NCI-H2081 treated with DMSO at 0.1 percent for 48 hours (cell line): ENCODE measurements at places on chromosomes 3 and 15.

DNA sequence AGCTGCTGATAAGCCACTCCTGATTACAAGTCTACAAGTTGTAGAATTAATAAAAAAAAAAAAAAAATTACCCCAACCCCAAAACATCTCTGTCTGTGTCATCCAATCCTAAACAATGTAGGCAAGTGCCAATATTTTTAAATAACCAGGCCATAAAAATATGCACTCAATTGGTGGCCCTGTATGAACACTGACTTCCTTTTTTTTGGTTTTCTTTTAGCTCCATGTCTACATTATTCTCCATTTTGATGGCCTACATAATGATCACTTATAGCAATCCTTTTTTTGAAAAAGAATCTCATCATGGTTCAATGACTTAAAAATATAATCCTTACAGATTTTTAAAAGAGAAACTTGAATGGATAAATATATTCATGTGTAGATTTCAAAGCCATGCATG, 72.1 kb downstream of the FOXP1 start:
- no peak for DNase-seq

- no peak for DNase-seq
Observed at GRCh38 chr15:89184357-89184756, 37.0 kb downstream of the RLBP1 start.

GRCh38 chr15:74780523-74781430, 1.1 kb upstream of the CSK start:
- DNase-seq, result no peak

DNA sequence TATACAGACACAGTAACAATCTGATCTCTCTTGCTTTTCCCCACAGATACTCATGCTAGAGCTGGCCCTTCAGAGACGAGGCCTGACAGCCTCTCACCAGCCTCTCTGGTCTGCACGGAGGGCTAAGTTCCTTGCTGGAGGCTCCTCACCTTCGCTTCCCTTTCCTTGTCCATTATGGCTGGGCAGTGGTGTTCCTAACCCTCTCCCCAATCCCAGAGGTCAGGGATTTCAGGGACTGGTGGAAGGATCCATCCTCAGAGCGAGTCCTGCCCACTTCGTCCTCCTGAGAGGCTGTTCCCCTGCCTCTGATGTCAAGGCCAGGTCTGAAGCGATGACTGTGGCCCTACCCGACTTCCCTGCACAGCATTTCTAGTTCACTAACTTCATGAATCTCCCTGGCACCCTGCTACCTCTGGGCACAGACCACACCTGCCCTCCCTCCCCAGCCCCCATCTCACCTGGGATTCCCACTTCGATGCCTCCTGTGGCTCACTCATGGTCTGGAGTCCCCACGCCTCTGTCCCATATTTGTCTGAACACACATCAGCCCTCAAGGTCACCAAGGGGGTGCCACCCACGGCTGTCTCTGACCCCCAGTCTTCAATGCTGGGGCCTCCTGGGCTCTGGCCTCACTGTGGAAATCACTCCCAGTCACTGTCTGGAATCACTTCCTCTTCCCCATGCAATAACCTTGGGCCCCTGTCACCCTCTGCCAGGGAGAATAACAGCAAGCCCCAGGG, 124.9 kb upstream of the PRR20G start:
- no peak for DNase-seq
